ENCODE measurements at places on chromosomes 11 and 22. TPM values are rescaled to one million over a fixed set of nuclear protein-coding genes. Genes with fewer than 3 reads are reported as not detected.

ALDH3B2 gene
- not detected for total RNA-seq

GNAZ gene
- 13.7 TPM for total RNA-seq

SYT7 gene
- total RNA-seq: 1.8 TPM

ZFP91 gene
- 32.5 TPM for total RNA-seq

Data from ascending aorta (tissue), 2 donors.